ENCODE measurements at places on chromosomes 3 and 15.

GRCh38 chr3:24951180-24951579 is 456.5 kb upstream of the THRB start:
- DNase-seq = no peak

DNA sequence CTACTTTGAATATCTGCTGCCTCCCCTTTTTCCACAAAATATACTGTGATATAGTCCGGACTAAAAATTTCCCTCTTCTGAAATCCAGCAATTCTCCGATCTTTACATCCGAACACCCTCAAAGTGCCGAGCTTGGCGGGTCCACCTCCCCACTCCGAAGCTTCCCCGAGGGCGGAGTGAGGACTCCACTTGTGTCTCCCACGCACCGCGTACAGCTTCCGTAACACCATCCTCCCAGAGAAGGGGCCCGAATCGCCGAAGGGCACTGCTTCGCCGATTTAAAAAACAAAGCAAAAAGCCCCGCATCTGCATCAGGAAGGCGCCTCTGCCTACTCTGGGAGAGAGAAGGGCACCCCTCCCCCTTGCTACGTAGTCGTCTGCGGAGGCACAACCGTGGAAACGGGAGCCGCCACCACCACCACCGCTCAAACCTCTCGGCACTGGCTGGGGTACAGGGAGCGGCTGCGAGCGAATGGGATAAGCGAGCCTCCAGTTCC is 551 bp downstream of the NCBP2 start:
- DNase-seq = no peak

GRCh38 chr3:23836536-23837230 is 30.9 kb downstream of the UBE2E1 start:
- DNase-seq = no peak

DNA sequence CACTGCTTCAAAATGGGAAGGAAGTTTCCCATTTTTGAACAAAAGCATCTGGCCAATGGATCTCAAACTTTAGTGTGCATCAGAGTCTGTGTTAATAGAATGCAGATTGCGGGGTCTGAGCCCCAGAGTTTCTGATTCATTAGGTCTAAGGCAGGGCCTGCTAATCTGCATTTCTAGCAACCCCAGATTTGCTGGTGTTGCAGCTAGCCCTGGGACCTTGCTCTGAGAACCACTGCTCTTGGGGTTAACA is 30.7 kb upstream of the USP3 start:
- no peak for DNase-seq

DNA sequence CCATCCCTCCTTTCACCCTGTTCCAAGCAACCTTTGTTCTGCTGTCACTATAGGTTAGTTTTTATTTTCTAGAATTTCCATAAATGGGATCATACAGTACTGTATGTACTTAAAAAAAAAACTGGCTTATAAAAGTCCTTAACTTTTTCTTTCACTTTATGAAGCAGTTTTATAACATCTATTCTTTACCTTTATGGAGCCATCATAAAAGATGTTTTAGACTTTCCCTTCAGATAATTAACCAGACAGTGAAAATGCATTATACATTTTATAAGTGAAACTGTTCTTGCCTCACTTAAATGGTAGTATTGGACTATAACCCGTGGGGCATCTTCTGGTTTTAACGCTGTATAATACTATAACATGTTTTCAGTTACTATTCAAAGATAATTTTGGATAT is 26.2 kb downstream of the PLS1 start:
- DNase-seq = no peak

DNA sequence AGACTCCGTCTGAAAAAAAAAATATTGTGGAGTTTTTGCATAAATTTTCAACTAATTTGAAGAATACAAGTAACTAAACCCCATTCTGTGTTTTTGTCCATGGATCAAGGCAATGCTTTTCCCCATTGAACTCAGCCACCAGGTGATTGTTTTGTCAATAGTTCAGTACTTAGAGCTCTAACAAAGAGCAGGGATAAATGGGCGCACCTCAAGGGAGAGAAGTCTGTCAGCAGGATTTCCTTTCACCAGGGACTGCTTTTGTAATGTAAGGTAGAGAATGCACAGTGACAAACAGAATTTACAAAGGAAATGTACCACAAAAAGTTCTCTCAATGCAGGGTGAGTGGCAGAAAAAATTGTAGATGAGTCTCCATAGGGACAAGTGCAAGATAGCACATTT is 10.8 kb upstream of the ATP13A5 start:
- DNase-seq = no peak

GRCh38 chr3:56468184-56469106 is at the start of gene ERC2:
Gene ERC2 (minus strand): TSS chr3:56468467.
- DNase-seq = peak; percentile 69

GRCh38 chr15:79015416-79015815 is 70.6 kb upstream of the CTSH start:
- no peak for DNase-seq

GRCh38 chr15:101310161-101310480 is 15.1 kb upstream of the SNRPA1 start:
- DNase-seq = no peak

GRCh38 chr3:144424606-144425005 is 453.0 kb downstream of the DIPK2A start:
- no peak for DNase-seq

GRCh38 chr3:40333416-40333815 is 23.9 kb downstream of the EIF1B start:
- DNase-seq = no peak

- no peak for DNase-seq
These were observed 23.8 kb upstream of the TM2D3 start for GRCh38 chr15:101675796-101676582.

GRCh38 chr3:17431004-17431403 is 311.4 kb downstream of the TBC1D5 start:
- DNase-seq = peak; percentile 53

DNA sequence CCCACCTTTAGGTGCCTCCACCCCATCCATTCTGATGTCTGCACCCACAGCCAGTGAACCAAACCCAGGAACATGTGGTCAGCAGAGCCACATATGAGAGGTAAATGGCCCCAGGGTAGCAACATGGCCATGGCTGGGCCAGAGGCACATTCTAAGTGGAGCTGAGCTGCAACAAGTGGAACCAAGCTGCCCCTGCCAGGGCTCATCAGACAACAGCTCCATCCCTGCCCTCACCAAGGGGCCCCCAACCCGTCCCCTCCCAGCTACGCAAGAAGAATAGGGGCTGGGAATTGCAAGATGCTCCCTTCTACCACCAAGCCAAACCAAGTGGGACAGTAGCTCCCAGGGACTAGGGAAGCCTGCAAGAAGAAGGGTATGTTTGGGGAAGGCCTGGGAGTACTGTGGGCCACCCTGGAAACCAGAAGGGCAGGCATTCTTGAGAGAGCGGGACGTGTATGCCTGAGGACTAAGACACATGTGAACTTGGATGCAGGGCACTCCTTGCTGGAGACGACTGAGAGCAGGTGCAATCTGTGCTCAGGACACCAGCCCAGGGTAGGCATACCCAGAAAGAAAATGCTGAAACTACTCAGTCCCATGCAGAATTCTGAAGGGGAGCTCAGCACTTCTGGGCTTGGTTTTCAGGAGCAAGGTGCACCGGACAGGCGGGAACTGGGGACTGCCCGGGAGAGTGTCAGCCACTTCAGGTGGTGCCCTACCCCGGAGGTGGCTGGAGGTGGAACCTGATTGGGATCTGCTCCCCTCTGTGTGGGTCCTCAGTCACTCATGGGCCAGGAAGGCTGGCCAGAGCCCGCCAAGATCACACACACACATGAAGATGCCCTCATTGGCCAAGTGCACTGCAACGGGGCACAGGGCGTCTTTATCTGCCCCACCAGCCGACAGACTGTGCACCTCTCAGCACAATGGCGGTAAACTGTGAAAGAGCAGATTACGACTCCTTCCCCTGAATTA is 9.5 kb downstream of the MYL3 start:
- DNase-seq = no peak

DNA sequence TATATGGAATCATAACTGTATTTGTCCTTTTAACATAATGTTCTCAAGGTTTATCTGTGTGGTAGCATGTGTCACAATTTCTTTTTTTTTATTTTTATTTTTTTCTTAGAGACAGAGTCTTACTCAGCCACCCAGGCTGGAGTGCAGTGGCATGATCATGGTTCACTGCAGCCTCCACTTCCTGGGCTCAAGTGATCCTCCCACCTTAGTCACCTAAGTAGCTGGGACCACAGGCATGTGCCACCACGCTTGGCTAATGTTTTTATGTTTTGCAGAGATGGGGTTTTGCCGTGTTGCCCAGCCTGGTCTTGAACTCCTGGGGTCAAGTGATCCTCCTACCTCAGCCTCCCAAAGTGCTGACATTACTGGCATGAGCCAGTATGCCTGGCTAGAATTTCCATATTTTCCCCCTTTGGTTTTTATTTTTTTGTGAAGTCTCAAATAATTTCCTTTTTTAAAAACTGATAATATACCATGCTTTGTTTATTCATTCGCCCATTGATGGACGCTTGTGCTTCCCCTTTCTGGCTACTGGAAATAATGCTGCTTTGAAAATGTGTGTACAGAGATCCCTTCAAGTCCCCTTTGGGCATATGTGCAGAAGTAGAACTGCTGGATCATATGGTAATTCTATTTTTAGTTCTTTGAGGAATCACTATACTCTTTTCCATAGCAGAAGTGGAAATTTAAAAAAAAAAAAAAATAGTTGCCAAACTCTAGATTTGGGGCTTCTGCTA is 28.4 kb downstream of the TMEM40 start:
- no peak for DNase-seq

DNA sequence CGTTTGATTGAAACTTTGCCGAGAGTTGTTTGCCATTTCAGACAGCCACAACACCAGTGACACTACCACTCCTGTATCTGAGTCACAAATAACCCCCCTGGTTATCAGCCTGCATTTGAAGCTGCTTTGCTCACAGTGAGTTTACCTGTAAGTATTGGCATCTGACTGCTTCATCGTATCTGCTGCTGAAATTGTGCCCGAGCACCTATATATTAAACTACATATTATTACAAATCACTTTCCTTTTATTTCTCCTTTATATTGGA is 39.2 kb upstream of the SPSB4 start:
- DNase-seq = no peak

DNA sequence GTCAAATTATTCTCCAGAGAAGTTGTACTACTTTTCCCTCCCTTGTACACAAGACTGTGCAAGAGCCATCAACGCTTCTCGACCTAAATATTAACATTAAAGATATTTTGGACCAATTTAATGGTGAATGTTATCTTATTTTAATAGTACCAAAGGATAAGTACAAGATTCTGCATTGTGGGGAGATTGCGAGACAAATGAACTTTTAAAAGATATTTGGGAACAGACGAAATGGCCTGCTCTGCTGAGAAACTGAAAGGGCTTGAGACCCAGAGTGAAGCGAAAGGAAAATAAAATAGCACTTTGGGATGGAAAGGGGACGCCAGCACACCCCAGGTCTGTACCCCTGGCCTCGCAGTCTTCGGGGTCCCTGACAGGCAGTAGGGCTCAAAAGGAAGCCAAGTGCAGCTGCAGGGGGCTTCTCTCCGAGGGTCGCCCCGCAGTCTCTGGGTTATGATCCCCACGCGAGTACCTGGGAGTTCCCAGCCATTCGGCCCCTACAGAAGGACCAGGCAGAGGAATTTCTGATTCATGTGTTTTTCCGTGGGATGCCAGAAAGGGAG is 97.6 kb upstream of the VGLL3 start:
- DNase-seq = no peak

DNA sequence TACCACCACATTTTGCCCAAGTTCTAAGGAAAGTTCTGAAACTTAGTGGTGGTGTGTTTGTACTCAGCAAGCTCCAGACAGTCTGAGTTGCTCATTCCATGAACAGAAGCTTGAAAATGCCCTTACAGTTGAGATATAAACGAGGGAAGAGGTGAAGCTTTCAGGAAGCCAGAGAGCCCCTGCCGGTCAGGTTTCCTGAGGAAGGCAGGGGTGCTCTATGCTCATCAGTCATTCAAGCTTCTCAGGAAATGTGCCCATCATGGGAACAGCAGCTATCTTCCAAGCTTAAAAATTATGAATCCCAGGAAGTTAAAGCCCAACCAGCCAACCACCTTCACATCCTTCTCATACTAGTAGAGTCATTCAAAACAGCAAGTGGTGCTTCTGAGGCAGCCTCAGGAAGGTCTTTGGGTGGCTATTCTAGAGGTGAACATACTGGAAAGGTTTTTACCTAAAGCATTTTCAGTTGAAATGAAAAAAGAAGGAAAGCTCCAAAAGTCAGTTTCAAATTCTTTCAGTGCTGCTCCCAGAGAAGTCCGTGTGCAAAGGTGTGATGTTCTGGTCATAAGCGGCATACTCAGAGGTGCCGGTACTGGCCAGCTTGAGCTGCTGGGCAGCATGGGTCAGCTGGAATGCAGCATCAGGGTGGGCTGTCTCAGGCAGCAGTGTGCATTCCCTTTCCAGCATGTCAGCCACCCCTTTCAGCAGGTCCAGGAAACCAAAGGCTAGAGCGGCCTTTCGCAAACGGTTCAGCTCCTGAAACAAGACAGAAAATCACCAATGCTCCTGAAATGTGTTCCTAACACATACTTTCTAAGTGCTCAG is 31.8 kb downstream of the INTS14 start:
- no peak for DNase-seq

DNA sequence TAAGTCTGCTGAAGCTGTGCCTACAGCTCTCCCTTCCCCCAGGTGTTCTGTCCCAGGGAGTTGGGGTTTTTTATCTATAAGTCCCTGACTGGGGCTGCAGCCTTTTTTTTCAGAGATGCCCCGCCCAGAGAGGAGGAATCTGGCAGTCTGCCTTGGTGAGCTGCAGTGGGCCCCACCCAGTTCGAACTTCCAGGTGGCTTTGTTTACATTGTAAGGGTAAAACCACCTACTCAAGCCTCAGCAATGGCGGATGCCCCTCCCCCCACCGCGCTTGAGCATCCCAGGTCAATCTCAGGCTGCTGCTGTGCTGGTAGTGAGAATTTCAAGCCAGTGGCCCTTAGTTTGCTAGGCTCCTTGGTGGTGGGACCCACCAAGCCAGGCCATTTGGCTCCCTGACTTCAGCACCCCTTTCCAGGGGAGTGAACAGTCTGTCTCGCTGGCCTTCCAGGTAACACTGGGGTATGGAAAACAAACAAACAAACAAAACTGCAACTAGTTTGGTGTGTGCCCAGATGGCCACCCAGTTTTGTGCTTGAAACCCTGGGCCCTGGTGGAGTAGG is 189.4 kb downstream of the MFSD1 start:
- peak; percentile 3 for DNase-seq

GRCh38 chr3:58293516-58293915 is 12.5 kb upstream of the RPP14 start:
- no peak for DNase-seq

DNA sequence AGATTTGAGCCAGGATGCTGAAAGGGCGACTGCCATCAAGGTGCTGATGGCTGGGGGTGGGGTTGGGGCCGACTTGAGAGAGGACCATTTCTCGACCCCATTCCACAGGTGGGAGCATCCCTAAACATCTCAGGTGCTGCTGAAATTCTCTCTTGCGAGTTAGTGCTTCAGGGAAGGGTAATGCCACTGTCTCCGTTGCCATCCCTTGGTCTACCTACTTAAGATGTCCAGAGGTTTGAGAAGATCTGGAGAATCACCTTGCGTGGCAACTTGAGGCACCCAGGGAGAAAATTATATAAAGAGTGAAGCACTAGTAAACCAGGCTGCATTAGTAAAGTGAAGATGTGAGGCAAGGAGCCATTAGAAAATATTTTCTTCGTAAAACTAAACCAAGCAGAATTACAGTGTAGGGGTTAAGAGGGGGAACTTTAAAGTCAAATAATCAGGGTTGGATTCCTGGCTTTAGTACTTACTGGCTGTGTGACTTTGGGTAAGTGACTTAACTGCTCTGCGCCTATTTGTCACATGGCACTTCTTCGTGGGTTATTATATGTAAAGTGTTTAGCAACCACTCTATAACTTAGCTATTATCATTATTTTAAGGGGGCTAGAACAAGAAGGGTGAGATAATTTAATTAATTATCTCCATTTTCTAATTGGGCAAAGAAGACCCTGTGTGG is 662 bp upstream of the RFTN1 start:
- DNase-seq = no peak

All from tongue (tissue), 3 donors.